Activated naive CD8-positive, alpha-beta T cell treated with anti-CD3 and anti-CD28 coated beads, Interleukin-2, amount 10 ng/mL, durations not matched to agents 7 days and 5 days (primary cell): ENCODE measurements at places on chromosomes 3 and 15. TPM values are rescaled to one million over a fixed set of nuclear protein-coding genes. Genes with fewer than 3 reads are reported as not detected.

- no peaks in the 10 kb centered on the region for H3K4me1 ChIP-seq
- DNase-seq = peak; percentile 15
- no peak overlapping the region for H3K4me3 ChIP-seq
- H3K27ac ChIP-seq = no peak overlapping the region
- no peaks in the 10 kb centered on the region for H3K36me3 ChIP-seq
- H3K27me3 ChIP-seq = peaks cover 2% of the 10 kb centered on the region
Observed at GRCh38 chr3:13119471-13120220, 46.4 kb upstream of the IQSEC1 start.

GRCh38 chr15:52680041-52680391 is 828 bp upstream of the ATOSA start:
- H3K36me3 ChIP-seq = peaks cover 11% of the 10 kb centered on the region
- H3K27me3 ChIP-seq = peaks cover 2% of the 10 kb centered on the region
- peaks cover 26% of the 10 kb centered on the region for H3K4me1 ChIP-seq
- H3K27ac ChIP-seq = peak overlapping the region; percentile 60
- DNase-seq = no peak
- peak overlapping the region; percentile 56 for H3K4me3 ChIP-seq

DNA sequence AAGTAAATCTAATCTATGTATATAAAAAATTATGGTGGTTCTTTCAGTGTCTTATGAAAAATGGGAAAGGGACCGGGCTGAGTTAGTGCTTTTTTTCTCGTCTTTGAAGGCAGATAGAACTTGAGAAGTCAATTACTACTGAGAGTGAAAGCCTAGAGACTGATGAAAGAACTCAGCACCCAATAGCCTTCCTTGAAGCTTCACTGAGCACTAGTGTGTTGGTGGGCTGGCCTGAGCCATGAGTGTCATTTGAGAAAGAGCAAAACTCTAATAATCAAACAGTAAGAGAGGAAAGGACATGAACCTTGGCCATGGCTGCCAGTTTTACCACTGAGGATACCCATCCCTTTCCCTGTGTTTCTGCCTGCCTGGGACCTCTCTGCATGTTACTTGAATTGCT is 428.3 kb upstream of the RASGRP1 start:
- H3K27me3 ChIP-seq = peaks cover 22% of the 10 kb centered on the region
- H3K4me1 ChIP-seq = no peaks in the 10 kb centered on the region
- DNase-seq = no peak

GRCh38 chr15:62502451-62502850 is 337.4 kb upstream of the C2CD4B start:
- no peaks in the 10 kb centered on the region for H3K4me1 ChIP-seq
- no peak overlapping the region for H3K27ac ChIP-seq

DNA sequence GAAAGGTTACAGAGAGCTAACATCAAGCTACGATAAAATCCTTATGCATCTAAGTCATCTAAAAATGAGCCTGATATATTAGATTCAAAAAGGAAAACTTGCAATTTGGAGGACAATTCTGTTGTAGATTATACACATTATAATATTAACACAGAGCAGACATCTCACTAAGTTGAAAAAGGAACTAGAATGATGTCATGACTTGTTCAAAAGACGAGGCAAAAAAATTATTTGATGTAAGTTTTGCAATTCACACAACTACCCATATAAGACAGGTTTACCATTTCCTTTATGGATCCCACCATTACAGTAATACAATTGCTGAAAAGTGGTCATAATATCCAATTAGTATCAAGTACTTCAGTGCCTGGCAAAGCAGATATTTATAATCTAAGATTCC is 15.9 kb downstream of the SATB1 start:
- peak overlapping the region; percentile 69 for H3K4me3 ChIP-seq
- DNase-seq = no peak
- peak overlapping the region; percentile 9 for H3K27ac ChIP-seq
- H3K27me3 ChIP-seq = no peaks in the 10 kb centered on the region

The ACTRT3 gene
- 0.44 TPM for total RNA-seq

The OXTR gene
- total RNA-seq = 0.45 TPM

The MAPK6 gene
- 25.5 TPM for total RNA-seq
